ENCODE measurements at places on chromosomes 11 and 22.

DNA sequence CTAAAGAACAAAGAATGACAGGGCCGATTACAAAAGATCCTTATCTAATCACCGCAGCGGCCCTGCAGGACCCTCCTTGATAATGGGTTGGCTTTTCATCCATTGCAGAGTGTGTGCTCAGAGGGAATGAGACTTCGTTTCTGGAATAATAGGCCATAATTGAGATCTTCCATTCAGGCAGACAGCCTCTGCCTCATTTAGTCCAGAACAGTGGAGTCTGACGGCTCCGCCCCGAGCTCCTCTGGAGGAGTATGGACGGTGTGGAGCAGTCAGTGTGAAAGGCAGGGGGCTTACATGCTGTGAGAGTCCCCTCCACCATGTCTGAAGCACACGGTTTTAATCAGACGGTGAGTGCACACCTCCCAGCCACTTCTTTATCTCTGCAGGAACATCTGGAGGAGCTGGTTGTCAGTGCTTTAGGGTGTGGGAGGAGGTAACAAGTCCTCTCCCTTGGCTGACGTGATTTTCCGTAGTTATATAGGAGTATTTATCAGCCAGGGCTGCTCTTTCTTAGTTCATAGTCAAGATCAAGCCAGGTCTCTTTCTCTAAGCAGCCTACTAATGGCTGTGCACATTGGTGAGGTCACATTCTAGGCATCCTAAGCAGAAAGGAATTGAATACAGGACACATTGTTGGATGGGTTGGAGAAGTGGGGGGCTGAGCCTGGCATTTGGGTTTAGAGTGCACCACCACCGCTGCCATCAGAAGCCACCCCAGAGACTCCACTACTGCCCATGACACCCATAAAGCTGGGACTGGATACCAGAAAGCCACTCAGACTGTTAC, 1477.9 kb downstream of the TBC1D22A start:
- DNase-seq: no peak

- DNase-seq: no peak
These were observed 39.9 kb upstream of the NUP160 start for GRCh38 chr11:47887910-47888569.

GRCh38 chr22:33242078-33242477, 183.9 kb upstream of the SYN3 start:
- DNase-seq: no peak

DNA sequence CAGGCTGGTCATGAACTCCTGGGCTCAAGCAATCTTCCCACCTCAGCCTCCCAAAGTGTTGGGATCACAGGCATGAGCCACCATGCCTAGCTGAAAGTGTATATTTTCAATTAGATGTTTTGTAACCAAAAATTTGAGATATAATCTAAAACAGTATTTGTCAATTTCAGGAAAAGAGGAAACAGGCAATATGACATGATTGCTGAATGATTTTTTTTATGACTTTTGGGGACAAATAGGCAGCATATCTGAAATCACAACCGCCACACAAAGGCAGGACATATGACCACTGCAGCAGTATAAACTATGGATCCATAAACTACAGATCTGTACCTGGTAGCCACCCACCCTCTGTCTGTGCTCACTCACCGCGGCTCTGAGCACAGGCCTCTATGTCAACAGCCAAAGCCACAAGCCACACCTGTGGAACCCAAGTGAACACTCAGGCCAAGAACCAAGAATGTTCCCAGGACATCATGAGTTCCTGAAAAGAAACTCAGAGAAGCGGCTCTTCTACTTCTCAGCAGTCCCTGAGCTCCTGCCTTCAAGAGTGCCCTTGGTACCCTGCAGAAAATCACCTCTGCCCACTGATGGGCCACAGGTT, 22.5 kb downstream of the PISD start:
- no peak for DNase-seq

DNA sequence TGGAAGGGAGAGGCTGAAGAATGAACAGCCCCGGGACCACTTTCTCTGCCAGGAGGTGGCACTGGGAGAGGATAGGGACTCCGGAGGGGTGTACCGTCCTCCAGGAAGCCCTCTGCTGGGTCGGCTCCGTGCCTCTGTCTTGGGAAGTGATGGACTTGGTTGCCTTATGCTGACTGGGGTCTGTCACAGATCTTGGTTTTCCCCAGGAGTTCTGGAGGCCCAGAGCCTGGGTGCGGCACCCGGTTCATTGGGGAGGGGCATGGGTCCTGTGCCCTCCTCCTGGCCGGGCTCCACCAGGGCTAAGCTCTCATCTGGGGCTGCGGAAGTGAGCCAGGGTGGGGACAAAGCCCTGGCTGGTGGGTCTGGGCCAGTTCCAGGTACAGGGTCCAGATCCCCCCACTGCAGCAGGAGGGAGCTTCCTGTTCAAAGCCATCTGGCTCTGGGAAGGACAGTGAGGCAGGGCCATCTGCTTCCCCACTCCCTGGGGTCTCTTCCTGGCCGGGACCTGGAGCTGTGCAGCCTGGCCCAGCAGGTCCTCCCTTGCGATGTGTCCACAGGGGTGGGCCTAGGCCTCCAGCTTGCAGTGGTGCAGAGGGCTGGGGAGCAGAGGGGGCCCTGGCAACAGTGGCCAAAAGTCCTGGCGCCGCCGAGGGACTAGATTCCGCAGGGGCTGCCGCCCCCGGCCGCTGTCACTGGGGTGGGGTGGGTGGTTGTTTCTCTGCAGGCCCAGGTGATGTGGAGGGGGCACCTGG, 1.1 kb upstream of the AP2A2 start:
- no peak for DNase-seq

GRCh38 chr11:6771926-6772893, at the start of gene OR2AG2:
Gene OR2AG2, minus strand, starts transcription at chr11:6771976. Its CDS starts 3,019 bp downstream, at chr11:6768957.
- DNase-seq: peak; percentile 59

DNA sequence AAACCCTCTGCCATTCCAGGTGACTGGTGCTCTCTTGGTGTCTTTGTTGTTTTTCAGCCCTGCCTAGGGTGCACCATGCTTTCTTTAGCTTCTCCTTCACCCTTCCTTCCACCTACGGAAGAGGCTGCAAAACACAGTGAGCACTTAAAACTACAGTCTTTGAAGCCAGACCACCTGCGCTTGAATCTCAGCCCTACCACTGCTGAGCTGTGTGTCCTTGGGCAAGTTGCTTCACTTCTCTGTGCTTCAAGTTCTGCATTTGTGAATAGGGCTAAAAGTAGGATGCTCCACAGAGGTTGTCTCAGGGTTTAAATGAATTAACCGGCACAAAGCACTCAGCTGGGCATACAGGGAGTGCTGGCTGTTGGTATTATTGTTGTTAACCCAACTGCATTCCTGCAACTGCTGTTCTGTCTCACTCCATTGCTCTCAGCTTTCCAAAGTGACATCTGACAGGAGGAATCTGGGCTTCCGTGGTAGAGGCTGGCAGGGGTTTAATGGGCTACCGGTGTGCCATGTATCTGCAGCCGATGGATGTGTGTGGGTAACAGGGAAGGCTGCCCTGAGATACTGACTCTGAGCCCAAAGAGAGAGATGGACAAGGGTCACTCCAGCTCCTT, 139.3 kb downstream of the FBXO7 start:
- DNase-seq: no peak

GRCh38 chr22:39917776-39918495, 17.1 kb downstream of the GRAP2 start:
- DNase-seq: no peak

GRCh38 chr11:5639953-5640352, 15.2 kb downstream of the TRIM34 start:
- no peak for DNase-seq

DNA sequence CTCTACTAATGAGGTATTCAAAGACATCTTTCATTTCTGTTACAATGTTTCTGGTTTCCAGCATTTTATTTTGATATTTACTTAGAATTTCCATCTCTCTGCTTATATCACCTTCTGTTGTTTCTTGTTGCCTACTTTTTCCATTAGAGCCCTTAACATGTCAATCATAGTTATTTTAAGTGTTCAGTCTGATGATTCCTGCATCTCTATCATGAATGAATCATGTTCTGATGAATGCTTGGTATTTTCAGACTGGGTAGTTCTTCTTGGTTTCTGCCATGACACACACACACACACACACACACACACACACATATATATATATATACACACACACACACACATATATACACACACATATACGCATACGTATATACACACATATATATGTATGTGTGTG, 486.4 kb upstream of the ISX start:
- DNase-seq: no peak

GRCh38 chr11:36292311-36292722, 3.1 kb upstream of the COMMD9 start:
- peak; percentile 70 for DNase-seq

DNA sequence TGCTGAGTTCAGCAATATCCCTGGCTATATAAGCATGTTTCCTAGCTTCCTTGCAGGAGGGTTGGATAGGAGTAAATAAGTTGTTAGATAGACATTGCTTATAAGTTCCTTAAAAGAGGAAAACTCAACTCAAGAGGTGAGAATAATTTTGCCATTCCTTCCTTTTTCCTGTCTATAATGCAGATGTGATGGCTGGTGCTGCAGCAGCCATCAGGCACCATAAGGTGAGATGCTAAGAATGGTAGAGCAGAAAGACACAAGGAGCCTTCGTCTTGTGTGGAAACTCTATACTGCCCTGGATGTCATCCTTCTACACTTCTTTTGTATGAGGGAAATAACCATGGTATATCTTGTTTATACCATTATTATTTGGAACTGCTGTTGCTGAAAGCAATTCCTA, 74.5 kb upstream of the GRK3 start:
- no peak for DNase-seq

DNA sequence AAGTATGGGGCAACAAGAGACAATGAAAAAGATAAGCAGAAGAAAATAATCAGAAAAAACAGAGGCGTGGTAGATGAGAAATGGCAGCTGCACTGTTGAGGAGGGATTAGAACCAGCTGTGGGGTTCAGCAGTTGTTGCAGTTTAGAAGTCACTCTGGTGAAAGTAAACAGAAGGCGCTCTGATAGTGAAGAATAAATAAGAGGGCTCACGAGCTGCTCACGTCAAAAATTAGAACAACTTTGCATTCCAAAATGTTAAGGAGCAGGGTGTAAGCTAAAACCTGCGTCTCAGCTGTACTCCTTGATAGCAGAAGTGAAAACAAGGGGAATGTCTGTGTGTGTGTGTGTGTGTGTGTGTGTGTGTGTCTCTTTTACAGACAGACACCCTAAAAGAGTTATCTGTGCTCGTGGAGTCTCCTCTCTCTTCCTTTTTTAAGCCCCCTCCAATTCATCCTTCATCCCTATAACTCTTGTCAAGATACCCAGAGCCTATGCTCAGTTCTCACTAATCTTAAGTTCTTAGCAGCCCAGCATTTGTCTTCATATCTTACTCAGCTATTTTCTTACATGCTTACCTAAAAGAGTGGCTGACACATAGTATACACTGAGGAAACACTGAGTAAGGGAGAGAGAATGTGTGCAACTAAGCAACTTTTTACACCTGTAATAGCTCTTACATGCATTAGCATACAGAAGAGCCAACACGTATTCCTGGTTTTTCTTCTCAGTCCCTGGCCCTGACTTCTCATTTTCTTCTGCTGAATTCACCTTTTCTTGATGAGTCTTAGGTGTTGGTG, 8.9 kb downstream of the TTC17 start:
- DNase-seq: no peak

- no peak for DNase-seq
These were observed 13.6 kb upstream of the PHF21B start for GRCh38 chr22:45023431-45023830.

GRCh38 chr11:94144216-94144615, 15.6 kb downstream of the PANX1 start:
- no peak for DNase-seq

DNA sequence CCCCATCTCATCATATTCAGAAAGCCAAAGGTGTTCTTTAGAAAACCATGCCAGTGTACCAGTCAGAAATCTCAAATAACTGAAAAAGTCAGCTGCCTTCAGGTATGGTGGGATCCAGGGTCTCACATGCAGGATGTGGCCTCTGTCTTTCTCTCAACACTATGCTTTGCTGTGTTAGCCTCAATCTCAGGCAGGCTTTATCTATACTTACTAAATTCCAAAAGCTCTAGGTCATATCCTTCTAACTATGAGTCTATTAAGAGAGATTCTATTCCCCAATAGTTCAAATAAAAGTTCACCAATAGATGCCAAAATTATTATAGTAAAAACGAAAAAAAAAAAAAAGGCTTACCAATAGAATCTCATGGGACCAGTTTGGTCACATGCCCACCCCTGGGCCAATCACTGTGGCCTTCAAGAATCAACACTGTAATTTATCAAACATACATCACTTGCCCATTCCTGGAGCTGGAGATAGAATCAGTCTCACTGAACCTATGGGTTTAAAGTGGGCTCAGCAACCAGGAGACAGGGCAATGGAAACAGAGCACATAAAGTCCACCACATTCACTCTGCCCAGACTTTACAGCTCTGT, 38.0 kb upstream of the APLNR start:
- no peak for DNase-seq

GRCh38 chr22:48795664-48796063, 1032.0 kb downstream of the BRD1 start:
- no peak for DNase-seq

- DNase-seq: peak; percentile 60
These were observed 61.7 kb downstream of the PARVB start for GRCh38 chr22:44085743-44086270.

- no peak for DNase-seq
These were observed 162.3 kb downstream of the C11orf87 start for GRCh38 chr11:109584001-109584972.

DNA sequence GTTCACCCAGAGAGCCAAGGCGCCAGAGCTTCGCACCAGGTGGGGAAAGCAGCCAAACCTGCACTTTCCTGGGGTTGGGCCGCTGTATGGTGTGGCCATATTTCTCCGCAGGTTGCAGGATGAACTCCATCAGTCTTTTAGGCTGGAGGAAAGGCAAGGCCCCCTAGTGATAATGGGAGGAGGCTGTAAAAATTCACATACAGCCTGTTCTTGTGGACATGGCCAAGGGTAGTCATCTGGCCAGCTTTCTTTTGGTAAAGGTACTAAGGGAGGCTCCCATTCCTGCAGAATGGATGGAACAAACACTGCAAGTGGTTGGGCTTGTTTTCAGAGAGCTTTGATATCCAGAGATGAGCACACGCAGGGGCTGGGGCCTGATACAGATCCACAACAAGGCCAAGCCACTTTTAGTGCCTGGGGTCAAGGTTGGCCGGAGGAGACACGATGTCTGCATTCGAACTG, 29.6 kb downstream of the C22orf31 start:
- DNase-seq: no peak

DNA sequence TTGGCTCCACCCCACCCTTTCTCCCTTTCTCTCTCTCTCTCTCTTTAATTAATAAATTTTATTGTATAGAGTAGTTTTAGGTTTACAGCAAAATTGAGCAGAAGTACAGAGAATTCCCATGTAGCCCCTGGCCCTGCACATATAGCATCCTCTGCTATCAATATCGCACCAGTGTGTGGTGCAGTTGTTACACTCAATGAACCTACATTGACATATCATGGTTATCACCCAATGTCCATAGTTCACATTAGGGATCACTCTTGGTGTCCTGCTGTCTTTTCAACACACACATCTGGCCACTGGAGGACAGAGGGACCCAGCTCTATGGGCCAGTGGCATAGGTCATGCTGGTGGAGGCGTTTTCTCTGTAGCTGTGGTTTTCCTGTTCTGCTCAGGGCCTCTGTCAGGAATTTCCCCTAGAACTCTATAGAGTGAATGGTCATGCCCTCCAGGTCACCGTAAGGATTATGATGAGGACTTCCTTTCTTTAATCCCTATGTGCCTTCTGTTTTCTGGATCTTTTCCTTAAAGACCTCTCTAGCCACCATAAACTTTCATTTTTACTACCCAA, 98.2 kb upstream of the NAV2 start:
- no peak for DNase-seq

- DNase-seq: peak; percentile 24
These were observed 33.4 kb upstream of the EIF3D start for GRCh38 chr22:36562261-36562835.

GRCh38 chr11:102727890-102728289, 3.1 kb upstream of the MMP8 start:
- peak; percentile 39 for DNase-seq

- no peak for DNase-seq
These were observed 5.9 kb upstream of the ME3 start for GRCh38 chr11:86678296-86678695.
